ENCODE measurements at places on chromosomes 16 and 17.

DNA sequence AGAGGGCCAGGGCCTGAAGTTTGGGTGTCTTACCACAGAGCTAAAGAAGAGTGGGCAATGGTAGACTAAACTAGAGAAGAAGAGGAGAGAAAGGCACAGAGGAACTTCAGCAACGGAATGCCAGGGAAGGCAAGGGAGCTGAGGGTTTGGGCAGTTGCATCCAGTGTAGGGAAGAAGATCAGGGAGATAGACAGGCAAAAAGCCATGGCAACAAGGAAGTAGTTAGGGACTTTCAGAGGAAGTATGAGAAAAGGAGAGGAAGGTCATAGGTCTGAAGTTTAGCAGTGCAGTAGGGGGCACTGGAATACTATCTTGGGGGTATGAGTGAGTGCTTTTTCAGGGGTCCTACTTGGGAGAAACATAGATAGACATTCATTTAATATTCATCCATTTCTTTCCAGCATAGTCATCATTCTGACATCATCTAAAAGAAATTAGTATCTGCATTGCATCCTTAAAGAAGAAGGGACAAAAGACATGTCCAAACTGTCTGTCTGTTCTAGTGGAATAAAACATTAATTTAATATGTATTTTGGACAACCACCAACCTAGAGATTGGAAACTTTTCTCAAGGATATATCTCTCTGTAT, 2.2 kb upstream of the NF1 start:
- DNase-seq, result no peak

GRCh38 chr17:50026046-50026675, 29.7 kb upstream of the ITGA3 start:
- DNase-seq, result no peak

GRCh38 chr17:3558603-3559269, 1.1 kb upstream of the TRPV3 start:
- DNase-seq, result no peak

GRCh38 chr17:32161029-32161428, 18.7 kb downstream of the RHOT1 start:
- DNase-seq, result no peak

DNA sequence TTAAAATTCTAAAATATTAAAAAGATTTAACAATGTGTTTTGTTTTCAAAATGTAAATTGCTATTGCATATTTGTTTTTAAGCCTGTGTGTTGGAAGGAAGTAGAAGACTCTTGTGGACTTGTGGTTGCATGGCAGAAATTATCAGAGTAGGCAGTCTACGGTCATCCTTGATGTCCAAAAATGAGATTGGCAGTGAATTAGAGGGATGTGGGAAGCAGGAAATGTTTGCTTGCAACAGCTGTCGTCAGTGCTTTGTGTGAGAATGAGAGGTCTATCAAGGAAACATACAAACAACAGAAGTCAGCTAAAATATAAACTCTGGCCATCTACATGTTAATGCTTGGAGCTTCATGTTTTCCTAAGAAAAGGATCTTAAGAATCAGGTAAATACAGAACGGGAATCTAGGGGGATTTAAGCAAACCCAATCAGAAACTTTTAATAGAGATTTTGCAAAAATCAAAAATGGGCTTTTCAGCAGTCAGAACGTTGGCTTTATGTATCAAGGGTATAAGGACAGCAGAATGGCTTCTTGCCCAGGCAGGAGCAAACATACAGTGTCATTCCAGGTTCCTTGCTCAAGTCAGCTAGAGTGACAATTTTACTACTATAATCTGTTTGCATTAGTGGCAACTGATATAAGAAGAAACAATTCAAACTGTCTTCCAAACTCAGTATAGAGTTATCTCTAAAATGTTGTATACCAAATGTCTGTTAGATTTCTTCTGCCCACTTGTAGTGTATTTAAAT, 196.7 kb downstream of the CYB561 start:
- DNase-seq, result no peak

GRCh38 chr17:53687324-53687723, 135.4 kb upstream of the KIF2B start:
- no peak for DNase-seq

DNA sequence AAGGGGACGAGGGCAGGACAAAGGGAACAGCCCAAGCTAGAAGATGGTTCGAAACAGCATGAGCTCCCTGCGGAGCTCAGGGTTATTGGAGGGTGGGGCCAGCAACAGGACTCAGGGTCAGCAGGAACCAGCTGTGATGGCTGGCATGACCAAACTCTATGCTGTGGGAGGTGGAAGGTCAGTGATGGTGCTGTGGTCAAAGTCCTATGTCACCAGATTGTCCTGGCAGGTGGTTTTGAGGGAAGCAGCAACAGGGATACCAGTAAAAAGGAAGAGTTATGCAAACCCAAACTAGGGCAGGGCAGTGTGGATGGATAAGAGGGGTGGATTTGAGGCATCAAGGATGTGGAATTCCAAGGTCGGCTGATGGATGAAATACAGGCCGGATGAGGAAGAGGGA, 32.4 kb downstream of the CACNG4 start:
- no peak for DNase-seq

GRCh38 chr16:89759746-89760340, 38.5 kb downstream of the ZNF276 start:
- DNase-seq, result no peak

- no peak for DNase-seq
Measured at GRCh38 chr16:63530208-63530607, 1494.0 kb upstream of the CDH8 start.

All from cardiac septum (tissue), 1 donor.